ENCODE measurements at places on chromosomes 5 and 9.

GRCh38 chr5:153755913-153756500, 265.5 kb downstream of the GRIA1 start:
- DNase-seq = no peak

GRCh38 chr5:100690036-100690560, 154.9 kb downstream of the FAM174A start:
- DNase-seq = no peak

GRCh38 chr5:178241688-178242231, 9.2 kb upstream of the PHYKPL start:
- no peak for DNase-seq

DNA sequence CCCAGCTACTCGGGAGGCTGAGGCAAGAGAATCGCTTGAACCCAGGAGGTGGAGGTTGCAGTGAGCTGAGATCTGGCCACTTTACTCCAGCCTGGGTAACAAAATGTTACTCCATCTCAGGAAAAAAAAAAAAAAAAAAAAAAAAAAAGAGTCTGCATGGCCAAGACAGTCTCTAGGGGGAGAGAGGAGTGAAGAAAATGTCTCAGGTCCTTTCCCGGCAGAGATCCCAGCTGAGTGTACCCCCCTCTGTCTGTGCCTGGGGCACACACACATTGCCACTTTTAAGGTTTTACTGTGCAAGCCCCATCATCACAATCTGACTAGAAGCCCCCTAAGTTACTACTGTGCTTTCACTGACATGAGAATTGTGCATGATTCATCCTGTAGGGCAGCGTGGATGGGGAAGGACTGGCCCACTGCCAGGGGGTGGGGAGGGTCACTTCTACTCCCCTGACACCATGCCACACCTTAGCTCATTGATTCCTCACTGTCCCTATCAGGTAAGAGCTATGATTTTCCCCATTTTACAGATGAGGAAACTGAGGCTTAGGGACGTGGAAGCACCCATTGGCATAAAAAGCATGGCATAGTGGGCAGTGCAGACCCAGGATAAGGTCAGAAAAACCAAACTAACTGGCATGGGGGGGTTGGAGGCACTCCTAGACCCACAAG, 102.3 kb upstream of the LARP1 start:
- no peak for DNase-seq

DNA sequence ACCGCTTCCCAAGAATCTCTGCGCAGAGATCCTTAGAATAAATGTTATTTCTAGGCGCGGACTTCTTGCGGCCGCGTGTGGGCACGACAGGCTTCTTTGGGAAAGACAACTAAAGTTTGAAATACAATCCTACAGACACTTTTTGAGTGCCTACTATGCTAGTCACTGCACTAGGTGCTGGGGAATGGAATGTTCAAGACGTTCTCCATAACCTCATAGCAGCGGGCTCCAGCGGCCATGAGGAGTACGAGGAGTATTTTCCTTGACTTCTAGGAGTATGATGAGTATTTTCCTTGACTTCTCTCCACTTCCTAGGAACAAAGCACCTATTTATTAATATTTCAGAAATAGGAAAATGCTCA, 636 bp upstream of the PWWP2A start:
- no peak for DNase-seq

GRCh38 chr5:102295534-102296177, 428 bp downstream of the SLCO4C1 start:
- DNase-seq = no peak

GRCh38 chr5:36606036-36606427, 374 bp upstream of the SLC1A3 start:
- DNase-seq = no peak

DNA sequence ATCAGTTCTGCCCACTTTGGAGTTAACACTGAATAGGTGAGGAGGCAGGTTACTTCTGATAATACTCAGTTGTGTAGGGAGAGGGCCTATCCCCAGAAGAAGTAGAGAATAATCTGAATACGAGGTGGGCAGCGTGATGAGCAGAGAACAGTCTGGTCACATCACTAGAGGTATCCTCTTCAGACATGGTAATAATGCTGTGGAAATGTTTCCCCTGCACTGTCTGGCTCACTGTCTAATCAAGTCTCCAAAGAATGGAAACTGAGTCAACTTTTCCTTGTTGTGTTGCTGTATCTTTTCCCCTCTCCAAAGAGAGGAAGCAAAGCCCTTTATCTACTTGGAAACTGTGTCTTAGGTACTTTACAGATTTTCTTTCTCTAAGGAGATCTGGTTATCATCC, 110.9 kb upstream of the ANKRD55 start:
- DNase-seq = no peak

- DNase-seq = no peak
Measured at GRCh38 chr5:2763533-2763794, 12.0 kb upstream of the IRX2 start.

- DNase-seq = no peak
Measured at GRCh38 chr5:78801413-78801812, 152.8 kb upstream of the LHFPL2 start.

DNA sequence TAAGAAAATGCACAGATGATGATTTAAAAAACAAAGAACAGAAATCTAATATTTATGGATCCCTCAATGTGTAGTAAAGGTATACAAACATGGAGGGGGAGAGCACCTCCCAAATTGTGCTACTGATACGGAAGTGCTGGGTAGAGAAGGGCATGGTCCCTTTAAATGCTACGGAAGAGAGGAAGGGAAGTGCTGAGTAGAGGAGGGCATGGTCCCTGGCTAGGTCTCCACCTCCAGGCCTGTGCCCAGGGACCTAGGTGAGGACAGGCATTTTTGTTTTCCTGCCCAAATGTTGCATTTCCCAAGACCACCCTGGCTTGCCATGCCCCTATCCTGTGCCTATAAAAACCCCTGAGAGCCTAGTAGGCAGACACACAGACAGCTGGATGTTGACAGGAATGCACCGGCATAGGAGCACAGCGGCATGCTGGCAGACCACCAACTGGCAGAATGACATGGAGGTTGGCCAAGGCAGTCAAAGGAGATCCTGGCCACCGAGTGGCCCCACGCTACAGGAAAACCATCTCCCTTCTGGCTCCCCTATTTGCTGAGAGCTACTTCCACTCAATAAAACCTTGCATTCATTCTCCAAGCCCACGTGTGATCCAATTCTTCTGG, 62.1 kb upstream of the SPDL1 start:
- DNase-seq = no peak

GRCh38 chr9:99350461-99350860, 128.4 kb downstream of the SEC61B start:
- no peak for DNase-seq

DNA sequence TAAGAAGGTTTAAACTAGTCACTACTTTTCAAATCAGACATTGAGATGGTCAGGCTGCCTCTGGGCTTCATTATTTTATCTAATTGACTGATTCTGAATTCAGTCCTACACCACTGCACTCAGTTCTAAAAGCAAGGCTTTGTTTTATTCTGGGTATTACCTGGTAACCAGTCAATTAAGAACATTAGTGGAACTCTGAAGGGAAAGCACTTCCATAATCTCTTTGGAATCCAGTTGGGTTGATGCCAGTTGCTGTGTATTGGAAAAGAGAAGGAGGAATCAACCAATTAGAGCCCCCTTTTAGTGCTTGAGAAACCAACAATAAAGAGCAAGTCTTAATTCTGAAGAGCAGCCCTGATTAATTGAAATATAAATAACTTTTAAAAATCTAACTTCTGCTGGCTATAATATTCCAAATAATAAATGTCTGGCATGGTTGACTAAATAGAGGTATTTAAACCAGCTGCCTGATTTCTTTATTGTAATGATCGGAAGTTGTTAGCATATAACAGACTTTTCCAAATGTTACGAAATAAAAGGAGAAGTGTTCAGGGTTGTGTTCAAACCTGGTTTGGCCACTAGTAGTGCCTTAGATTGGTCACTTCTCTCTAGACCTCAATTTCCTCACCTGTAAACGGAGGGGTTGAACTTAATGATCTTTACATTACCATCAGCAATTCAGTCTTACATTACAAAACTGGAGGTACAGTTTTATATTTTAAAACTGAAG, 32.0 kb downstream of the CPEB4 start:
- DNase-seq = no peak

GRCh38 chr9:35682051-35682450, 7.7 kb downstream of the TPM2 start:
- no peak for DNase-seq

GRCh38 chr9:84151640-84152039, 171.0 kb downstream of the RMI1 start:
- no peak for DNase-seq

DNA sequence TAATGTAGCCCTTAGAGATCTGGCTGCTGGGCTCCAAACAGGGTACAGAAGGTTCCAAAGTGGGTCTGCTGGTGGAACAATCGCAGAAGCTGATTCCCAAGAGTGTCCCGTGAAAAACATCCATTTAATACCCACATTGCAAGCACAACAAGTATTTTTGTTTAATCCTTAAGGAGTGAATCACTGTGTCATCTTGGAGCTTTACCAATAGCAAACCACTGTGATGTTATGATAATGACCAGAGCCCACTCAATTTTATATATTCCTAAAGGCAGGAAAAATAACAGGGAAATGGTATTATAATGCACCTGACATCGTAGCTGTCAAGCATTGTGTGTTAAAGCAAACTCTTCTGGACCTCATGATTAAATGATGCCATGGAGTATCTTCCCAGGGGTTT, 291.9 kb downstream of the FBXL7 start:
- no peak for DNase-seq

GRCh38 chr5:60960591-60960990, 15.6 kb downstream of the NDUFAF2 start:
- DNase-seq = no peak

DNA sequence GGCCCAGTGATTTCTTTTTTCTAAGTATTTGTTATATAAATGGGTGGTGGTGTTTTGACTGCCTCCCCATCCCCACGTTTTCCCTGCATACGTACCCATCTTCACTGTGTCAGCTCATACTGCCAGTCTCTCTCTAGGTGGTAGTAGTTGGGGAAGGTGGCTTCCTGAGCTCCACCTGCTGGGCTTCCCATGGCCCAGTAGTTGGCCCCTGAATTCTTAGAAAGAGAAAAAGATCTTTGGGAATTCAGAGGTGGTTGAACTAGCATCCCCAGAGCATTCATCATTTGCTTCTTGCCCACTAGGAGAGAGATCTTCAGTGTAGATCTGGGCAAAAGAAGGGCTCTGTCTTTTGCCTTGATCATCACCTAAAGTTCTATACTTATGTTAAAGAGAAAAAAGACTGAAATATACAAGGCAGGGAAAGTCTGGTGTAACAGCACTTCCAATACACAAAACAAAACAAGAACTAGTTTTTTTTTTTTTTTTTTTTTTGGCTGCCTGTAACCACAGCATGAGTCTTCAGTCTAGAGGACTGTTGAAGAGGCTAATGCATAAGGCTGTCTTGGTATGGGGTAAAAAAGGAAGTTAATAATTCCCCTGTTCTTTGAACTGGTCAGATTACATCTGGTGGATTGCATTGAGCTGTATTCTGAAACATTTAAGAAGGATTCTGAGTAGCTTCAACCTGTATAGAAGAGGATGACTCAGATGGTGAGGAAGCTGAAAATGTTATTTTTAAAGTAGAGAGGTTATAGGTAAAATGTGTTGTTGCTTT, 128.7 kb downstream of the ATG10 start:
- DNase-seq = no peak

GRCh38 chr5:175555168-175555785, 76.9 kb downstream of the SFXN1 start:
- no peak for DNase-seq

DNA sequence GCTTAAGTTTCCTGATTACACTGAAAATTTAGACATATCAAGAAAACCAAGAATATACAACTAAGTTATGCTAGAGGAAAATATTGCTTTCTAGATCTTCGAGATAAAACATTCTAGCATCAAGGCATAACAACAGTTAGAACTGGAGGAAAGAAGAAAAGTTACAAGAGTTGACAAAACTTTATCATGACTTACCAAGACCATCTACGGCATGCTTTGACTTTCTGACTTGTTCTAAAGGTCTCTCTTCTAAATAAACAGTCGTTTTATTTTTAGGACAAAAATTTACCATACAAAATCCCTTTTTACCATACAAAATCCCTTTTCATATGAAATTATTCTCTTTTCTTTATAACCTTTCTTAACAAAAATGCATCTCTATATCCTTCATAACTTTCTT, 1110.1 kb upstream of the CDH10 start:
- no peak for DNase-seq

GRCh38 chr5:62717301-62717933, 138.8 kb downstream of the LRRC70 start:
- DNase-seq = no peak

GRCh38 chr5:135116160-135116561, 82.1 kb upstream of the PITX1 start:
- DNase-seq = no peak

DNA sequence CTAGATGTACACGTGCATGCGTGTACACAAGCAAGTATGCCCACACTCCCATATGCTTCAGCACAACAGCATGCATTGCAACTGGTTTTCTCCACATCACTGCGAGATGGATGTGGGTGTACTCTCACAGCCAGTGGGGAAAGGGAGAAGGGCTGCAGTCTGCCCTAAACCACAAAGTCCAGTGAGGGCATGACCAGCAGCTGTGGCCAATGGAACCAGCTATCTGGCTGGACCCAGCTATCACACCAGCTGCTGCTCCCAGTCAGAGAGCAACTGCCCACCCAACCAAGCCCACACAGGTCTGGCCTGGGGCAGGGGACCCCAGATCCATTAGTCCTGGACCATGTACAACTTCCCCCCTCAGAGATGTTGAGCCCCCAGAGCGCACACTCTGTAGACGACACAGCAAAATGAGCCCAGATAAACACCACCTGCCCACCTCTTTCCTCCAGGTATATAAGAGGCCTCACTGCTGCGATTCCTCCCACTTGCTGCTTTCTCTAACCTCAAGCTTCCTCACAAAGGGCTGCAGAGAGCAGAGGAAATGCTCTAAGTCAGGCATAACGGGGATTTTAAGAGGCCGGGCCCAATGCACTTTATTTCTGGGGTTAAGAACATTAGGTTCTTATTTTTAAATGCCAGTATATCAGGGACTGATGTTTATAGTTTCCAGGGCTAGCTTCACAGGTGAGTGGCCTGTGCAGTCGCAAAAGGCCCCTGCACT, 39.0 kb downstream of the SHB start:
- DNase-seq = no peak

- DNase-seq = no peak
Measured at GRCh38 chr5:89324990-89325389, 442.0 kb upstream of the MEF2C start.

GRCh38 chr5:90547072-90547536, 11.5 kb upstream of the ADGRV1 start:
- no peak for DNase-seq

GRCh38 chr5:125033602-125034001, 287.2 kb upstream of the ZNF608 start:
- DNase-seq = no peak

- no peak for DNase-seq
Measured at GRCh38 chr9:125574126-125574877, 132.7 kb downstream of the MAPKAP1 start.

GRCh38 chr9:101628173-101628572, 33.4 kb upstream of the PPP3R2 start:
- DNase-seq = no peak

Measured in activated T-helper 1 cell treated with Interleukin-2 at 50 U/mL for 16 hours (primary cell).